ENCODE measurements at places on chromosomes 1 and 21. TPM values are rescaled to one million over a fixed set of nuclear protein-coding genes. Genes with fewer than 3 reads are reported as not detected.

DNA sequence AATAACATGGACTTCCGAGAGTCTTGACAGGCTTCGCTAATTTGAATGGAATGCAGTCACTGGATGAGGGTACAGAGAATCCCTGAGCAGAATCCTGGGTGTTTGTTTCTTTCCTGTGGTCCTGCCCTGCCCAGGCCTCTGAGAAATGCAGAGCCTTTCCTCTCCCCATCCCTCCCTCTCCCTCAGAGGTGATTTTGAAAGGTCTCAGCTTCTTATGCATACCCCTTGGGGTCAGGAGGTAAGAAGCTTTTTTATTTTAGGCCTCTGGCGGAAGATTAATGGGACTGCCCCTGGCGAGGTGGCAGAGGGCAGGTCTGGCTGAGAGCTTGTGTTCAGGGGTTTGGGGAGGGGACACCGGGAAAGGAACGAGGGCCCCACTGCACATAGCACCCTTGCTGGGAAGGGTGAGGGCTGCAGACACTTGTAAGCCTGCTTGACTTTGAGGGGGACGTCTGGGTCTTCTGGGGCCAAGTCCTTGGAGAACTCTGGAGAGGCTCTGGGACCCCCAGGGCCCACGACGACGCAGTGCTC is 116.5 kb upstream of the SLC45A1 start:
- DNase-seq: no peak

DNA sequence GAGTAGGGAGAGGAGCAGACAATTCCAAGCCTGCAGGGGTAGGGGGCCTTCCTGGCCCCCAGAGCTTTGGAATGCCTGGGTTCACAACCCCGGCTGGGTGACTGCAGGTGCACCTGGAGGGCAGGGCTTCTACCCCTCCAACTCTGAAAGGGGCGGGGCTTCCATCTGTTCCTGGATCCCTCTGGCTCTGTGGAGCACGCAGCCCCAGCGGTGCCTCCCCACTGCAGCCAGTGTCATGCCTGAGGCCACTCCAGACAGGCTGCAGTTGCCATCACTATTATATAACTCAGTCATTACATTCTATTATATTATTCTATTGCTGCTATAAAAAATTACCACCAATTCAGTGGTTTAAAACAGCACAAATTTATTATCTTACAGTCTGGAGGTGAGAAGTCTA is 12.5 kb upstream of the FNBP1L start:
- DNase-seq: no peak

DNA sequence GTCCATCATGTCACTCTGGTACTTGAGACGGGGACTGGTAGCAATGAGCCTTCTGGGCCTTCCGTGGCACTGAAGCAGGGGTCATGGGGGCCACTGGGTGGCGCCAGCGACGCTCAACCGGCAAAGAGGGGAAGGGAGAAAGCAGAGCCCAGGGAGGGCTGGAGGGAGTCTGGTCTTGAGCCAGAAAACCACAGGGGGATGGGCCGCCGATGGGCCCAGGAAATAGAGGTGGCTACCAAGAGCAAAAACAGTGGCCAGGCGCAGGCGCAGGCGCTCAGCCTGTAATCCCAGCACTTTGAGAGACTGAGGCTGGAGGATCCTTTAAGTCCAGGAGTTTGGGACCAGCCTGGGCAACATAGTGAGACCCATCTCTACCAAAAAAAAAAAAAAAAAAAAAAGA is 21.8 kb downstream of the EXOC8 start:
- DNase-seq: peak; percentile 65

- DNase-seq: no peak
Measured at GRCh38 chr1:228457017-228457395, 30.2 kb upstream of the RNF187 start.

GRCh38 chr1:178023181-178023618 is 53.3 kb upstream of the SEC16B start:
- no peak for DNase-seq

DNA sequence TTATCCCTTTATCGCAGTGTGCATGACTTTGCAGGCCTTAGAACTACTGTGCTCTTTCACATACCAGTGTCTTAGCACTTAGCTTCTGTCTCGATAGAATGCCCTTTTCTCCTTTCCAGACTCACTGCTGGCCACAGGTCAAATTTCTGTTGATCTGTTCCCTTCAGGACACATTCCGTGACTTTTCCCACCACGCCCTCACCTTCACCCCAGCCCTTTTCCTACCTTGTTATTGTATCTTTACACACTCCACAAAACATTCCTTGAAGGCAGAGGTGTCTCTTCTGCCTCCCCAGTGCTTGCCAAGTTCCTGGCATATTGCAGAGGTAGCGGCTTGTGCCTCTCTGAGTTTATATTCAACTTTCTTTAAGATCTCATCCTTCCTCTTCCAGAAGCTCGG is 3.7 kb upstream of the IGSF9 start:
- no peak for DNase-seq

DNA sequence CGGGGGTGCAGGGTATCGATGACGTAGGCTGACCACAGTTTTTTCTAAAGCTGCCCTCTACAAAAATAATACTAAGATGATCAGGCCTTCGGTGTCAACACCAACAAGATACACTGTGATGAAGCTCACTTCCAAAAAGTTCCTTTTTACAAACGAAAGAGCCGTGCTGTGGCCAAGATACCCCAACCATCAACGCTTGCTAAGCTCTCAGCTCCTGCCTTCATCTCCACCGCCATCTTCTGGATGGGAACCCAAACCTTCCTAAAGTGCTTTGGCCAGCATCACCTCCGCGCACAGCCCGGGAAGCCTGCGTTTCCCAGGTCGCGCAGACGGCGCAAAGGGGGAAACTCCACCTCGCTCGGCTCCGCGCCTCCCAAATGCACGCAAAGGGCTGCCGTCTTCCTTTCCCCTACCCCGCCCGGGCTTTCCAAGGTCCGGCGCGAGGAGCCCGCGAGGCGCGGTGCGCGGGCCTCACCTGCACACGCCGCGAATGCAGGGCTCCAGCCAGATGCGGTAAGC is 541 bp downstream of the USP48 start:
- DNase-seq: no peak

GRCh38 chr1:89310505-89310904 is 37.8 kb upstream of the GBP5 start:
- no peak for DNase-seq

USP25 gene
- 45.2 TPM for total RNA-seq

SLC27A3 gene
- 11.9 TPM for total RNA-seq

RPS6KC1 gene
- 19.6 TPM for total RNA-seq

DHRS3 gene
- 52.5 TPM for total RNA-seq

OR2T2 gene
- total RNA-seq: not detected

Data from osteocyte (in vitro differentiated cells).